ENCODE measurements at places on chromosomes 12 and 14.

- no peak for DNase-seq
Measured at GRCh38 chr14:58793131-58793740, 155.5 kb downstream of the DACT1 start.

GRCh38 chr14:74571441-74571841 is 40.6 kb downstream of the LTBP2 start:
- DNase-seq, result no peak

- DNase-seq, result no peak
Measured at GRCh38 chr12:64427988-64428387, 23.8 kb downstream of the XPOT start.

DNA sequence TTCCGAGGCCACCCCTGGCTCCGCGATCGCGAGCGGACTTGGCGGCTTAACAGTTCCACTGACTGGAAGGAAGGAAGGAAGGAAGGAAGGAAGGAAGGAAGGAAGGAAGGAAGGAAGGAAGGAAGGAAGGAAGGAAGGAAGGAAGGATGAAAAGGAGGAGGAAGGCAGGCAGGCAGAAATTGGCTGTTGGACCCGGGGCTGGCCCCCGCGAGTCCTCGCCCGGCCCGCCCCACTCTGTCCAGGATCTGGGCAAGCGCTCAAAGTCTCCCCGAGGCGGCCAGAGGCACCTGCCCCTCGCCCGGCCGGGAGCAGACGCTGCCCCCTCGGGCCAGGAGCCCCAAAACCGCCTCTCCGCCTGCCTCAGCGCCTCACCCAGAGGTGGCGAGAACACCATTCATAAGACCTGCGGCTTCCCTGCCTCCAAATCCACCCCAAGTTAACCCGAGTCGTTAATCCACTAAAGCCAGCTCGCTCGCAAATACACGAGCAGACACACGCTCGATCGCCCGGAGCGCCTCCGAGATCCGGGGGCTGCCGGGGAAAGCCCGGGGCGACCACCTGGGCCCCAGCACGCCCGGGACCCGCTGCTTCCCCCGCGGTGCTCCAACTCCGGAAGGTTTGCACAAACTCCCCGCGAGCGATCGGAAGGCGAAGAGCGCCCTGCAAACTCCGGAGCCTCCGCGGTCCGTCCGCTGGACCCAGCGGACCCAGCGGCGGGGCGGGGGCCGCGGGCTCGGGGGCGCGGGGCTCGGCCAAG is 844 bp downstream of the DPF3 start:
- DNase-seq, result peak; percentile 67

GRCh38 chr14:102622262-102622885 is 29.9 kb downstream of the RCOR1 start:
- peak; percentile 45 for DNase-seq

- no peak for DNase-seq
Measured at GRCh38 chr12:67147447-67147846, 121.7 kb upstream of the CAND1 start.

GRCh38 chr12:95201056-95201670 is 16.1 kb downstream of the FGD6 start:
- no peak for DNase-seq

- DNase-seq, result peak; percentile 47
Measured at GRCh38 chr14:89503431-89503996, 86.5 kb upstream of the FOXN3 start.

DNA sequence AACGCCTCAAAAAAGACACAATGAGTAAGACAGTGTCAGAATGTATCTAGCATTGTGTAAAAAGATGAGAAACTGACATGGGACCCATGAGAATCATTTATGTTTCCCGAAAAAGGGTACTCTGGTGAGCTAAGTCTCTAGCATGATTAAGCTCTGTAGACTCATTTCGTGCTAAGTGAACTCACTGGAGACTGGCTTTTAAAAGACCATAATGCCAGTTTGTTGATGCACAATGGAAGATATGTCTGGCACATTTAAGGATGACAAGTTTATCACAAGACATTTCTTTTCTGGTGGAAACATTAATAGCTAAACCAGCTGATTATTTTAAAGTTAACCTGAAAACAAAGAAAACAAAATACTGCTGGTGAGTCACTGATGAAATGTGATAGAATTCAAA is 233.5 kb downstream of the SLC2A13 start:
- no peak for DNase-seq

DNA sequence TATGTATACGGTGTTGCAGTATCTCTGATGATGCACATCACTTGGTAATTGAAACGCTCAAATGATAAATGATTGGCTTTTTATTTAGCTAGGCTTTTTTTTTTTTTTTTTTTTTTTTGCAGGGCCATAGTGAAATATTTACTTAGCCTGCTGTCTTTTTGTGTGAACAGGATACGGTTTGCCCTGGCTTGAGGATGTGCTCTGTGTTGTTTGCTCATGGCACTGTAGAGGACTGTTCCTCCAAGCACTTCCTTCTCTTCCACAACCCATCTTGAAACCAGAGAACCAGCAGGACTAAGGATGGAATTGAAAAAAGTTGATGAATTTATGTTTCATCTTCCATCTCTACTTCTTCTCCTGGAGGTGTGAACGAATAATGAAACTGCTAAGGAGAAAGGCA is 15.5 kb upstream of the SSPN start:
- DNase-seq, result no peak

DNA sequence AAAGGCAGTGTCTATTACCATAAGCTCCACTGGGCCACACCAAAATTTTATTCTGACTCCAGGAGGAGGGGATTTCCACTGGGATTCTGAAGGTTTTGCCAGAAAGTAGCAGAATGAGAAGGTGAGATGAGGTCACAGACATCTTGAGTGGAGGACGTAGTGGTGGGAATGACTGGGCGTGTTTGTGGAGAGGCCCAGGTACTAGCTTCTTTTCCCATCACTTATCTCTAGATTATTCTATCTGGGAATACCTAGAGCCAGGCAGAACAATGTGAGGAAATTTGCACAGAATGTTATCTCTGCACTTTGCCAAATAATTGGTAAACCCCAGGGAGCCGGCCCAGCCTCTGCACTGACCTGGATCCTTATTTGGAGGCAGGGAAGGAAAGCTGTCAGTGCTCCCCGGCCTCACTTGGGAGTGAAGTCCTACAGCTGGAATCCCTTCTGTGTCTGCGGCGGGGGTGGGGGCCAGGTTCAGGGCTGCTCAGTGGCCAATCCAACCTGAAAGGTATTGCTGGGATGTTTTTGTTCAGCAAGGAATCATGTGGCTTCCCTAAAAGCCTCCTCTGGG is 129.4 kb downstream of the C12orf75 start:
- no peak for DNase-seq

DNA sequence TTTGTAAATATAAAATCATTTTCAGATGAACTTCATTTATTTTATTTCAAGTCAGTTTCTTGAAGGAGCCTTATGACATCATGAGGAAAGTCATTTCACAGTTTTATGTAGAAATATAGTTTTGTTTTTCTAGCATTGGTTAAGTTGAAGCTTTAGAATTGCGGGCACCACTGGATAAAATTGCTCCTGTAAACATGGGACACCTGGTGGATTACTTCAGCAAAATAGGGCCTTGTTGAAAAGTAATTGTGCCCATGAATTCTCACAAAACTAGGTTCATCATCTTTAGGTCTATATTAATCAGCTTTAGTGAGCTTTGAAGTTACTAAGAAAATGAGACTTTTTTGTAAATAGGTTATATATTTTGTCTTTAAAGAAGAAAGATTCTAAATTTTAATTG is 25.3 kb downstream of the CNTN1 start:
- no peak for DNase-seq
